ENCODE measurements at places on chromosomes 12 and 14.

DNA sequence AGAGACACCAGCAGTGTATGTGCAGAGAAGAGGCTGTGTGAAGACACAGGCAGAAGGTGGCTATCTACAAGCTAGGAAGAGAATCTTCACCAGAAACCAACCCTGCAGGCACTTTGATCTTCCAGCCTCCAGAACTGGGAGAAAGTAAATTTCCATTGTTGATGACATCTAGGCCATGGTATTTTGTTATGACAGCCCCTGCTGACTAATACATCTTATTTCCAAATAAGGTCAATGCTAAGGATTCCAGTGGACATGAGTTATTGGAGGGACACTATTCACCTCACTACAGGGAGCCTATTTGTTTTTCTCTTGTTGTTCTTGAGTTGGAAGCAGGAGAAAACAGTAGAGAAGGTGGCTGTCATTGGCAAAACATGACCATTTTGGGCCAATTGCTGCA, 88.5 kb upstream of the RIN3 start:
- no peak for DNase-seq

GRCh38 chr12:49635656-49636055, 12.3 kb downstream of the PRPF40B start:
- no peak for DNase-seq

GRCh38 chr14:60974090-60974651, 6.7 kb downstream of the TRMT5 start:
- DNase-seq, result no peak

- no peak for DNase-seq
Observed at GRCh38 chr14:106039400-106039799, 513.0 kb downstream of the TMEM121 start.

GRCh38 chr12:8629486-8630033, 16.9 kb upstream of the AICDA start:
- DNase-seq, result no peak

DNA sequence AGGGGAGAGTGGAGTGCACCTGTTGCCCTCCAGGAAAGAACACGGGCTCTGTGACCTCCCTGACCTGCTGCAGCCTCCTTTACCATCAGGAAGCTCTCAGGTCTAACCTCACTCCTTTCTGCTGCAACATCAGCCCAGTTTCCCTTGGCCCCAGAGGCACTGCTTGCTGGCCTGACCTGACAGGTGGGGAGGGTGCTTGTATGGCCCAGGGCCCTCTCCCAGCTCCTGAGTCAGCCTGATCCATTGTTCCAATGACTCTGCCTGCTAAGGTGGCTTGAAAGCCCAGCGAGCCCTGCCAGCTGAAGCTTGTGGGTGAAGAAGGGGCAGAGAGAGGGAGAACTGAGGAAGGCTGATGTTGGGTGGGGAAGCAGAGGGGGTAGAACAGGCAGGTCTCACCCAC, 13.2 kb upstream of the KRT78 start:
- DNase-seq, result no peak

- no peak for DNase-seq
Observed at GRCh38 chr12:54390668-54391551, 6.4 kb upstream of the ZNF385A start.

GRCh38 chr14:92241966-92242595, 80.9 kb upstream of the SLC24A4 start:
- DNase-seq, result no peak

DNA sequence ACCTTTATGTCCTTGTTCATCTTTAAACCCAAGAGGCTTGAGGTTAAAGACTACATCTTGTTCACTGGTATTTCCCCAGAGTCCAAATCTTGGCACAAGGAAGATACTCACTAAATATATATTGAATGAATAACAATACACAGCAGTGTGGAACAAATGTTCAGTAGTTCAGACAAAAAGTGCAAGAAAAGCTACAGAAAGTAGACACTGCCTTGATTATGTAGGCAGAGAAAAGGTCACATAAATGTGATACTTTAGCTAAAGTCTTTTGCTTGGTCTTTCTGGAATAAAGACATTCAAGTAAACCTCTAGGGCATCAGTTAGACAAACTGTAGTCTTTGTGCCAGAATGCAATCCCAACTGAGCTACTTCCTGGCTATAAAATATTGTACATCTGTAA, 157.0 kb downstream of the TMEM117 start:
- no peak for DNase-seq

- DNase-seq, result no peak
Observed at GRCh38 chr12:67449591-67450052, 180.5 kb downstream of the CAND1 start.

- no peak for DNase-seq
Observed at GRCh38 chr12:30820406-30820946, 65.7 kb upstream of the CAPRIN2 start.

DNA sequence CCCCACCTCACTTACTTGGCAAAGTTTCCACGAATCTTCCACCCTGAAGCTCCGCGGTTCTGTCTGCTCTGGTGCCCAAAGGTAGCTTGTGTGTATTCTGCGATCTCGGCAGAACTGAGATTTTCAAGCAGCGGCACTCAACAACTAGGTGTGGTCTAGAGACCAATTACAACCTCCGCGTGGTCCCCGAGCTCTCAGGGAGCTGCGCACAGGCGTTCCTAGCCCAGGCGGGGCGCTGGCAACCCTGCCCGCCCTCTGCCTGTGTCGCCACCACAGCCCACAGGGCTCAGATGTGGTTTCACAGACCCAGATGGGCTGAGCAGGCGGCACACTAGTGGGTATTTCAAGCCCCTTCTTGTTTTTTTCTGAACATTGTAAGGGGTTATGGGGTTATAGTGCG, 1.5 kb upstream of the DIABLO start:
- no peak for DNase-seq

DNA sequence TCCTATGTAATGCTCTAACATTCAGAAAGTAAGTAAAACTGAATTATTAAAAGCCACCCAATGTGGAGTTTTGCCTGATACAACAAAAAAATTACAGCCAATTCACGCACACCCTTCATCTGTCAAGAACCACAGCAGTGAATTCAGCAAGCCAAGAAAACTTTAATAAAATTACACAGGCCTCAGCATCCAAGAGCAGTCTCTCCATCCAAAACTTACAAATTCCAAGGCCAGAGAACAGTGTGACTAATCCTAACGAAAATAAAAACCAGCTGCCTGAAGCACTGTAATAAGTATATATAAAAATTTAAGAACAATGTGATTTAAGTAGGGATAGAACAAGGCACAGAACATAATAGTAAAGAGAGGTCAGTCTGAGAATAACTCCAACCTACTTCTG, 54.2 kb downstream of the SIX6 start:
- no peak for DNase-seq

DNA sequence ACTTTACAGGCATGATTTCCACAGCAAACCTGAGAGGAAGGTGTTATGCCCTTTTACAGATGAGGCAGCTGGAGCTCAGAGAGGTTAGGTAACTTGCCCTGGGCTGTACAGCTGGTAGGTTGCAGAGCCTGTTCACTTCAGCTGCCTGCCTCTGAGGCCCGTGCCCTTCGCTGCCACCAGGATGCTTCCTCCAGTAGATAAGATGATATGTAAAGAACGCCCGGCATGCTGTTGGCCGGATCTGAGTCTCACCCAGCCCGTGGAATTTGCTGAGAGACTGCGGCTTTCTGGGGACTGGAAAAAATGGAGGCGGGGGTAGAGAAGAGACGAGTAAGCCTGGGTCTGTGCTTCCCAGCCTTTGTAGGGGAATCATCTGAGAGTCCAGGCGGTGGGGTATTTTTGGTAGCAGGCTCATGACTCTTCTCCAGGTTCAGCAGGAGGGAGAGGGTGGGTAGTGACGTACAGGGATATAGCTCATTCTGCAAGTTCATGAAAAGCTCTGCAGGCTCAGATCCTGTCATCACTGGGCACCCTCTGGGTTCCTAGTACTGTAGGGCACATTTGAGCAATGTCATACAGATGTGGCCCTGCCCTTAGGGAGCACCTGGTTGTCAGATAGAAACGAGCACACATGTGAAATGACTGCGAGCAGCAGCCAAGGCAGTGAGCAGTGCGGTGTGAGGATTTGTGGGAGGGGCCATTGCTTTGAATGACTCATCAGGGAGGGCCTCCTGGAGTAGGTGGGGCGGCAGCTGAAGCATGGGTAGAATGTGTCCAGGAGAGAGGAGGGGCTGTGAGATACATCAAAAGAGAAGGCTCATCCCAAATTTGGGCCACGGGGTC, 159.4 kb downstream of the TSPAN9 start:
- DNase-seq, result no peak

GRCh38 chr12:120943482-120943881, 34.9 kb upstream of the HNF1A start:
- no peak for DNase-seq

- DNase-seq, result no peak
Observed at GRCh38 chr14:33120341-33120740, 181.7 kb downstream of the NPAS3 start.

DNA sequence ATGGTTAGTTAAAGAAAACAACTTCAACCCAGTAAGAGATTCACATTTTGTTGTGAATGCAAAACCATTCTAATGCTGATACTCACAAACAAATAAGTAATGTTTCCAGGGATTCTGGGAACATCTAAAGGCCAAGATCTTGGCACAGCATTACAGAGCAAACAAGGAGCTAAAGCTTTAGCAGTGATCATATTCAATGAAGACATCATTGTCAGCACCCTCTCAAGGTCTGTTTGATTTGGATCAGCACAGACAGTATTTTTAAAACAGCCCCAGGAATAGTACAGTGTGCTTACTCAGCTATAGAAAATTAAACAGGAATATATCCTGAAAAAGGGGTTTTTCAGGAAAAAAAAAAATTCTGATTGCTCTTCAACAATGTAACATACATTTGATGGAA, 71.4 kb downstream of the TMEM260 start:
- DNase-seq, result no peak

- no peak for DNase-seq
Observed at GRCh38 chr14:105685003-105685402, 158.6 kb downstream of the TMEM121 start.

All from retinal pigment epithelial cell (primary cell).